ENCODE measurements at places on chromosomes 1 and 21.

GRCh38 chr1:175005085-175005783 is 5.5 kb downstream of the CACYBP start:
- no peak for DNase-seq

DNA sequence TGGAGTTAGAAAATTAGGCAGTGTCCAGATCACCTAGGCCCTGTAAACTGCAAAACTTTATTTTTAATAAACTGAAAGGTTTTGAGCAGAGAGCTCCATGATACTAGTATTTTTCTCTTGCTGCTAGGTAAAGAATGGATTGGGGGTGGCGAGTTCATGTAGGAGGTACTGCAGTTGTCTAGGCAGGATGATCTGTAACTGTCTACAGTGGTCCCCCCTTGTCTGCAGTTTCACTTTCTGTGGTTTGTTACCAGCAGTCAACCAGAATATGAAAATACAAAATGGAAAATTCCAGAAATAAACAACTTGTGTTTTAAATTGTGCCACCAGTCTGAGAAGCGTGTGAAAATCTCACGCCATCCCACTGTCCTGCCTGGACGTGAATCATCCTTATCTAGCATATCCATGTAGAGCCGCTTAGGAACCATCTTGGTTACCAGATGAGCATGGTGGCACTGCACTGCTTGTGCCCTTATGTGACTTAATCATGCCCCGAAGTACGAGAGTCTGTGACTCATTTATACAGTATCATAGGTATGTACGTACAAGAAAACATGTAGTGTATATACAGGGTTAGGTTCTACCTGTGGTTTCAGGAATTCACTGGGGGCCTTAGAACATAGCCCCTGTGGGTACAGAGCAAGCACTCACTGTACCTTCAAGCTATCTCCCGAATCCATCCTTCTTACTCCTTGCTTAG is 94.2 kb downstream of the AHCTF1 start:
- DNase-seq, result no peak

DNA sequence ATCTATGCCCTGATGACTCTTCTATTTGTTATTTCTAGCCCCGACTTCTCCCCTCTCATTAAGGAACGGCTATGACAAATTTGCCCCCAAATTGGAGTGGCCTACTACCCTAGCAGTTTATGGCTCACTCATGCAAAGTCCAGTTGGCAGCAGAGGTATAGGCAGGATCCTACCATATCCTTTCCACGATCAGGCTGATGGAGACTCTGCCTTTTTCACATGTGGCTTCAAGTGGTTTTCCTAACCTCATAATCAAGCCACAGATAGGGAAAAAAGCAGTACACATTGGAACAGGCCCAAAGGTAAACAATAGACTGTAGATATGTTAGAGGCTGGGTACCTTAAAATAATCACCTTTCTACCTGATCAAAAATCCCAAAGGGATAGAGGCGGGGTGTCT is 292.5 kb downstream of the NCAM2 start:
- no peak for DNase-seq

GRCh38 chr1:19393046-19393445 is 80.9 kb downstream of the SLC66A1 start:
- no peak for DNase-seq

DNA sequence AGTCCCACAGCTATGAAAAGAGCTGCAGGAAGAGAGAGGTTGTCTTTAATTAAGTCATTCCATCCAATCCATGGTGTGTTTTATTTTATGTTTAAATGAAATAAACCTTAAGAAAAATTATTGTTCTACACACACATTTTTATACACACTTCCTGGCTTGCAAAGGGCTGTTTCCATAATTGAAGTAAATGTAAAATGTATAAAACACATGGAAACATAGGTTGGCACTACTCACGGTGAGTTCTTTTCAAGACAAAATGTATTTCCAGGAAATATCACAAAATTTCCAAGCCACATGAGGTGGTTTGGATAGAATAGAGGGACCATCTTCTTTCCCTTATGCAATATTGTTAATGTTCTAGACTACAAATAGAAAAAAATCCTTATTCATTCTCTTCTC is 426.8 kb upstream of the USP24 start:
- no peak for DNase-seq

DNA sequence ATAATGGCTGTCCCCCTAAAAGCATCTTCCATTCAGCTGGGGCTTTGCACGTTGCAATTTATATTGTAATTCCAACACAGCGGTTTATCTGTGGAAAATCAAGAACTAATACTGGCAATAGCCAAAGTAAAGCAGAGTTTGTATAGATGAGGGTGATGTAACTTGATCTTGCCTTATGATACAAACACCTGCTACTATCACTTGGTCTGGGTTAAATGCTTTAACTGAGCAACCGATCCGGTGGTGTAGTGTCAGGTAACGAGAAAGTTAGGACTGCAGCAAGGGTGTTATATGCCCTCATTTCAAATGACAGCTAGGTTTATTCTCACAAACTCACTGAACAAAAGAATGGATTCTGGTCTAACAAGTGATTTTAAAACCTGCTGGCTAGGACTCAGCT is 47.3 kb upstream of the PLPPR4 start:
- no peak for DNase-seq

GRCh38 chr1:179251675-179252074 is 22.2 kb upstream of the ABL2 start:
- DNase-seq, result no peak

- no peak for DNase-seq
These were observed 18.0 kb upstream of the BTG2 start for GRCh38 chr1:203287109-203287893.

DNA sequence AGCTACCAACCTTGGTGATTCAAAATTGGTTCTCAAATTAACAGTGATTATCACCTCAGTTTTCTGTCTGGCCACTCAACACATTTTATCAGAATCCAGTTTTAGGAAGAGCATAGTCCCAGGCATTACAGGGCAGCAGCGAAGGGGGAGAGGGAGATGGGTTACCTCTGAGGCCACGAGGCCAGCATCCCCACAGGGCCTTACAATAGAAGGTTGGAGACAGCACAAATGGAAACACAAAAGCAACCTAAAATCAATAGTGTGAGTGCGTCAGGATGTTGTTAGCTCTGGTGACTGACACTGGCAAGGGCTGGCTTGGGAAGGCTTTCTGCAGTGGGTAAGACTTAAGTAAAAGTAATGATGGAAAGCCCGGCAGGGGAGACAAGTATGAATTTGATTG is 79.5 kb downstream of the JAK1 start:
- no peak for DNase-seq

- DNase-seq, result peak; percentile 90
These were observed 1.2 kb upstream of the HIVEP3 start for GRCh38 chr1:41919764-41920397.

DNA sequence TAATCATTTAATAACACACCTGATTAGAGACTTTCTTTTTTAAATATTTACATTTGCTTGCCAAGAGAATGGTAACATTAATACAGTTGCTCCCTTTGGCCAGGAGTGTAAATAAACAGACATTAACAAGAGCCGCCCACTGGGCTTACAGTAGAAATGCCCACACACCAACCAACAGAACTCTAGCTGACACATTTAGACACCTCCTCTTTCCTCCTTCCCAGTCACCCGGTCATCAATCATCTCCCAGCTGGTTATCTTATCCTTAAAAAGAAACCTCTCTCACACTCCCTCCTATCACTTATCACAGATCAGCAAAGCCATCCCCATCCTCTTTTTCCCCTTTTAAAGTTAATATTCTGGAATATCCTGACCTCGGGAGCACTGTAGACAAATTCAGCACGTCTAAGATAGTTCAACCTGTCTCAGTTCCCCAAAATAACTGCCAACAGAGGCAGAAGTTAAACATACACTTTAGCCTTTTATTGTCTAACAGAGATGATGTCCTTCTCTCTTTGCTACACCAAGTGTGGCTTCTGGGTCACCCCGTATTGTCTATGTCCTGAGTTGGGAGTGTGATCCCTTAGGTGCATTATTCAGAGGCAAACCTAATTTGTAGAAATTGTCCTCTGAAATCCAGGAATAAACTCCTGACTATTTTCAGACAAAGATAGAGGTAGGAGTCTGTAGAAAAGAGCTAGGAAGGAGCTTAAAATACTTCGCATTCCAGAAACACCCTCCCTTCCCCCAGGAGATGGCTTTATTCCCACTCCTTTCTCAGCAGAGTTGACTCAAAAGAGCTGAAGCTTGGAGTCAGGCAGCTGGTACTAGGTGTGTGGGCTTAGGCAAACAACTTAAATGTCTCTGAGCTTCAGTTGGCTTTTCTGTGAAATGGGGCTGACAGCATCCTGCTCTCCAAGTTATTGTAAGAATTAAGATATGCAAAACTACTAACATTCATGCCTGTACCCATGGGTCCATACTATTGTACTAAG is 8.8 kb downstream of the MYCL start:
- no peak for DNase-seq

- DNase-seq, result no peak
These were observed 30.5 kb upstream of the WDTC1 start for GRCh38 chr1:27203946-27204345.

DNA sequence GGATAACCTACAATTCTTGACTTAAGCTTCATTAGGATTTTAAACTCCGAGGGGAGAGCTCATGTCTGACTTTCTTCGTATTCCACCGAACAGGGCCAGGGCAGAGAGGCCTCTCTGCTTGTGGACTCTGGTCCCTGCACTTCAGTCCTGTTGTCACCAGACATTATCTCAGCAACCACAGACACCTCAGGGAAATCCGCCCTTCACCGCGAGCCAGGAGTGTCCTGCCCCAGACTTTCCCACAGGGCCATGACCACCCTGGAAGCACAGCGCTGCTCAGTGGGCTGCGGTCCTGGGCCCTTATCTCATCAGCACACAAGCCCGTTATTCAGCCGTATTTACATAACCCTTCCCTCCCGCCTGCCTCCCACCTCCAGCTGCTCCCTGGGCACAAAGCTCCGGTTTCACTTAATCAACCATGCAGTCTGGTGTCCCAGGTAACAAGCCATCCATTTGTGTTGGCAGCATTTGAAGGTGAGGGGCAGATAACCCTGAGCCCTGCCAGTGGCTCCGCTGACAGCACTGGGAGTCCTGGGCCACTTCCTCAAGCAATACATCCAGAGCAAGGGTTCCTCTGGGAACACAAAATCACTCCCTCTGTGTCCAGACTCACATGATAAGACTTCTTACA is 122.8 kb upstream of the RAB4A start:
- no peak for DNase-seq

- no peak for DNase-seq
These were observed 32.4 kb downstream of the IER5 start for GRCh38 chr1:181120924-181121323.

GRCh38 chr1:67700220-67700619 is 15.2 kb downstream of the GADD45A start:
- DNase-seq, result no peak

DNA sequence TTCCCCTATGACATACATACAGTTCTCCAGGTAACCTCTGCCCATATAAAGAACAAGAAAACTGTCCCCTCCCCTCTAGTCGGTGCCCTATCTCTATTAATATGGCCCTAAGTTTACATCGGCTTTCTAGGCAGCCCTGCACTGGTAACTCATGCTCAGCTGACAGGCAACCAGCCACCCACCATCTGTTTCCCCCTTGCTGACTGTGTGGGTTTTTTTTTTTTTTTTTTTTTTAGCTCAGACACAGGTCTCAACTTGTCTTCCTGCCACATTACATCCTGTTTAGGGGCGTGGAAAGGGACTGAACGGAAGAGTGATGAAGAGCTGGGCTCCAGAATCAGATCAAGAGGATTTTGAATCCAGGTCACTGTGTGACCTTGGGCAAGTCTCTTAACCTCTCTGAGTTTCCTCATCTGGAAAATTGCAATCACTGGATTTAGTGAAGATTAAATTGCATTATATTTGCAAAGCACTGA is 14.0 kb downstream of the LAPTM5 start:
- DNase-seq, result no peak

DNA sequence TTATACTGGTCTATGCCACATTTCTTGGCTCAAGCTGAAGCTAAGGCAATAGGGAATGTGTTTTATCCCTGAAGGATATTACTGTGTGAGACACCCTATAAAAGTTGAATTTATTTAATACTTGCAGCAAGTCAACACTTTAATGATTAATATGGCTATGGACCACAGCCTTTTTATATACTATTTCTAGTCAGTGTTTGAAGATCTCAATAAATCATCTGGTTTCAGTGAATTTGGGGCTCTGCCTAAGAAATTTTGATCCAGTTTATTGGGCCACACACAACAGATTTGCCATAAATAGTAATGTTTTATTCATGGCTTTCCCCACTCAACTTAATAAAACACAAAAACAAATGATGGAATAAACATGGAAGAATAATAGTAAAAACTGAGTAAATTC is 698.3 kb downstream of the ADGRL2 start:
- DNase-seq, result no peak

DNA sequence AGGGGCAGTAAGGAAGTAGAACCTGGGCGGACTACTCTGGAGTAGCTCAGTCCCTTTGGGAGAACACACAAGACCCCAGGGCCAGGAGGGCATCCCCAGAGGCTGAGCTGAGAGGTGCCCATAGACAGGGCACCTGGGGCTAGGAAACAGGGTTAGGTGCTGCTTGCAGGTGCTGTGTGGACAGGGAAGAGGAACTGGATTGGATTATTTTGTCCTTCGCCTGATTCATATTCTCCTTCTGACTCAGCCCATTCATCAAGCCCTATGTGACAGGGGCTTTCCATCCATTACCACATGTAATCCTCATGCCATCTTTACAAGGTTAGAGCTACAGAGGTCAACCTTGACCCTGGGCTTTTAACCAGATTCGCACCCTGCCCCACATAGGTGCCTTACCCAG is 183.9 kb downstream of the C1orf94 start:
- no peak for DNase-seq

GRCh38 chr1:58157256-58157655 is 389.3 kb downstream of the OMA1 start:
- DNase-seq, result no peak

DNA sequence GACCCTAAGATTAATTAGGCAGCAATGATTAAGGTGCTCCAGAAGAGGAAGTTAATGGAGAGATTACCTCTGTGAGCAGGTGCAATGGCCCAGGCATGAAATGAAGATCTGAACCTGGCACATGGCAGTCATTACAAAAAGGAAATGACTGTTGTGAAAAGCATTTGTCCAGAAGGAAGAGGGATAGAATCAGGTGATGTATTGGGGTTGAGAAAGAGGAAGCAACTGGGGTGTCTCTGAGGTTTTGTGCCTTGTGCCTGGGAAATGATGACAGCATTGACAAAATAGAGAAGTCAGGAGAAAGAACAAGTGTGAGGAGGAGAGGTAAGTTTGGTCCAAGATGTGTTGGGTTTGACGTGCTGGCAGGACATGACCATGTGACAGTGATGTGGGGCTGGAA is 5.6 kb downstream of the CRCT1 start:
- DNase-seq, result no peak

DNA sequence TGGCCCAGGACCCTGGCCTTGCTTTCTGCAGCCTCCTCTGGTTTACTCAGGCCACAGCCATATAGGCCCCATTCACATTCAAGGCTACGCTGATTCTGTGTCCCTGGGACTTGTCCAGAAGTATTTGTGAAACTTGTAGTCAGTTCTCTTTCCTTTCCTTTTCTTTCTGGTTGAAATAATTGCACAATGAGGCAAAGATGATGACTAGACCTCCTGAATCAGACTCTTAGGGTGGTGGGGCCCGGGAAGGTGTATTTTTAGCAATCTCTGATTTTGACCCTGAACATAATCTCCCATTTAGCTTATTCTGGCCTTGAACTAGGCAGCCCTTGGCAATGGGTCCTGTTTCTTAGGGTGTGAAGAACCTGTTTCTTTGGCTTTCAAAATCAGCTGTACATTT is 39.9 kb downstream of the STUM start:
- DNase-seq, result no peak

- DNase-seq, result no peak
These were observed 12.9 kb upstream of the IL19 start for GRCh38 chr1:206757524-206758266.

- no peak for DNase-seq
These were observed 257.2 kb downstream of the PTGER3 start for GRCh38 chr1:70790232-70790923.
